ENCODE measurements at places on chromosomes 12 and 14.

GRCh38 chr12:55698965-55699364, 8.7 kb downstream of the ITGA7 start:
- no peak for DNase-seq

DNA sequence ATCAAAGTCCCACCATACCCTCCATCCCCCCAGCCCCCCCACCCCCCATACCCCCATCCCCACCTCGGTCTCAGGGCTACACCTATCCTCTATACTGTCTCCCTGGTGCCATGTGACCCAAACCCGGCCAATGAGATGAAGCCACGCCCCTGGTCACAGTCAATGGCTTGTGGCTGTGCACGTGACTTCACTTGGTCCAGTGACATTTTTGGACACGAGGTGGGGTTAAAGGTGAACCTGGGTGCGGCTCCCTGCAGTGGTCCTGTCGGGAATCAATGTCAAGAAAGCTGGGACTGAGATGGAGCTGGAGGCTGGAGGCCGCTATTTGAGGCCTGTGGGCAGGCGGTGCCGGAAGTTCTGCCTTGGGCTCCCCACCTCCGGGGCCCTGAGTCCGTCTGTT, 100.7 kb upstream of the MAP1LC3B2 start:
- no peak for DNase-seq

GRCh38 chr14:68325267-68325807, 467.5 kb downstream of the ZFP36L1 start:
- no peak for DNase-seq

DNA sequence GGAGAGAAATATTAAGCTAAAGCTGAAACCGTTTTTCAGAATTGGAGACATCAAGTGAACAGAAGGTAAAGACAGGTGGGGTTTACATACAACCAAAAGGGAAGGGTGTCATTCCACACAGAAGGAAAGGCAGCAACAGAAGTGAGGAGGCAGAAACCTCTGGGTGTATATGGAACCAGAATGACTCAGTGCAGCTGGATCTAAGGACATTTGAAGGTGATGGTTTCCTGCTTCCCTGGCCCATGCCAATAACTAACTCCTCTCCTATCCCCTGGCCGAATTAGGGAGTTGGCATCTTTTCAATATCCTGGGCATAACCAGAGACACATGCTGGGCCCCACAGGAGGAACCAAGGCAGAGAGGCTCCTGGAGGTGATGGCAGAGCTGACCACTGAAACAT, 8.4 kb downstream of the NCKAP5L start:
- DNase-seq: no peak

- no peak for DNase-seq
These were observed 3.9 kb upstream of the TMEM63C start for GRCh38 chr14:77177702-77178101.

GRCh38 chr14:103896578-103896977, 31.7 kb upstream of the TDRD9 start:
- no peak for DNase-seq

- peak; percentile 50 for DNase-seq
These were observed 759 bp upstream of the KLC1 start for GRCh38 chr14:103628221-103628683.

DNA sequence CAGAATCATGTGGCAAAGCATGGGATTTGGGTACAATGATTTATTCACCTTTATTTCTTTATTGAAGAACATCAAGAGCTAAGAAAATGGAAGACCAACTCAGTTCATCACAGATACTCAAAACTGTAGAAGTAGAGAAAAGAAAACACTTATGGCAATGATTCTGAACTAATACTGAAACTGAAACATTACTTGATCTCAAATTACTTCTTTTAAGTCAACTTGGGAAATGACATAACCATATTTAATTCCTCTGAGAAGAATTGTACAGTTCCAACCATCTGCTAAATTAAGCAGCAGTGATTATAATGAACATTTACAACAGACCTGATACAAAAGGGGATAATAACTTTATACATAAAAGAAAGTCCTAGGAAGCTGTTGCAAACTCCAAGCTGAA, 466.5 kb downstream of the TMTC2 start:
- DNase-seq: no peak

DNA sequence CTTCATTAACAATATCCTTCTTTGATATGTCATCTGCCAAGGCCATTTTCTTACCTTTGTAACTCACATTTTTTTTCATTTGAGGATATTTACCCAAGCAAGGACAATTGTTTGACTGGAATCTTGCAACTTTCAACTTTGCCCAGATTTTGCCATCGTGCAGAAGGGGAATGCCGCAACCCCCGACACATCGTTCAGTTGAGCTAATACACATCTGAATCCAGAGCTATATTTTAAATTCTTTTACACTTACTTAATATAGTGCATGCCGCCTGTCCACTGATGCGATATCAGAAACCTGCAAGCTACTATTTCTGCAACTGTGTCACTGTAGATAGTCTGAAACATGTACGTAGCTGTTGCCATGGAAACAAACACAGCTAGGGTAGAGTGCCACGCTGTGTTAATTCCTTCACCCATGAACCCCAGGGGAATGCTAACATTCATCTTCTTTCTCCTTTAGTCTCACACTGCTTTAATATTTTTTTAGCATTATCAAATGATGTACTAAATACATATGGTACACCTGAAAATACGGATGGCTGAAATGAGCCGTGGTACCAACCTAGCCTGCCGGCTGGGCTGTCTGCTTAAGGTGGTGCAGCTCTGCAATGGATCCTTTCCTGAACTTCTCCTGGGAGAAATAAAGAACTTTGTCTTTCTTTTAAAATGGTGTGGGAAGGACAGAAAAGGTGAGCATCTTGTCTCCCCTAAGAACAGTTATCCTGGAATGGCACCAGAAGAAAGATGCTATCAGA, 77.0 kb upstream of the FOXN3 start:
- peak; percentile 23 for DNase-seq

- DNase-seq: no peak
These were observed 9.0 kb downstream of the BCL11B start for GRCh38 chr14:99262977-99263448.

DNA sequence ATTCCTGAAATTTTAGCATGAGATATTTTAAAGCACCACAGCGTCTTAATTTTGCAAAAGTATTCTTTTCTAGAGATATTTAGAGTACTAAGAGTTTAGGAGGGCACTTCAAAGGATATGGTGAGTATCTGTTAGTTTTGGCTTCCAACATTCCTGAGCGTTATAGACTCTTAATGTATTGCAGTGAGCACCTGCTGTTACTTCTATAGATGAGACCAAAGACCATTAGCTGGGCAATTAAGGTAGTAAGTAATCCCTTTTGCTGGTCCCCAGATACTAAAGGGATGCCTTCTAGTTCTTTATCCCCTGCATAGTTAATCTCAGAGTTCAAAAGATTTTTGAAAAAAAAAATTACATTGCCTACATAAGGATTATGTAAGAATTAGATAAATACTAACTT, 975.6 kb downstream of the GALC start:
- DNase-seq: no peak

DNA sequence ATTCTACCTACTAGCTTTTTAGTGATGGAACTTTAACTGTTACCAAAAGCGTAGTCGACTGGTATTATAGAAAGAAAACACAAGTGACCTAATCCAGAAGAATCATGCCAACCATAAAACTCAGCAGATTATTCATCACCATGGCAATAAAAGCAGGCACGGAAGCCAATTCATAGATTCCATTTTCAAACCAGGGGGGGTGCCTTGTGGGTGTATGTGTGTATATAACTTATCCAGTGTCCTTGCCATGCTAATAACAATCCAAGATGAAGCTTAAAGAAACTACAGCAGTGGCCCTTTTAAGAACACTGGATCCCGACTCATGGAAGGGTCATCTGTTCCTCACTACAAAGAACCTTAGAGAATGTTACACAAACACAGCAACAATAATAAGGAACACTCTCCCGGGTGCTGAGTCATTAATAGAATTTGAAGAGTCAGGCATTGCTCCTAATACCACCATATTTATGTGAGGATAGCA, 61.0 kb downstream of the EPS8 start:
- no peak for DNase-seq

GRCh38 chr12:51000245-51000644, 25.9 kb downstream of the SLC11A2 start:
- no peak for DNase-seq

DNA sequence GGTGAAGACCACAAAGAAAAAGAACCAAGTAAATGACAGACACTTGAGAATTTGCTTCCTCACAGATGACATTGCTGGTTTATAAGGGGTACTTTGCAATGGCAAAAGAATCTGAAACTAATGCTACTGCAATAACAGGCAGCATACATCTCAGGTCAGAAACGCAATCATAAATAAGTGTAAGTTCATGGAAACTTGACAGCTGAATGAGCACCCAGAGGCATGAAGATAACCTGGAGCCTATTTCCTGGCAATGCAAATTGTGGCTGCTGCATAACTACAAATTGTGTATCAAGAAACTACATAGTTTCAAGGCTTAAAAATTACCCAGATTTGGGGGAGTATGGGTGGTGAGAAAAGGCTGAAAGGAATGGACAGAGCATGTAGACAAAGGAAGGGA, 8.5 kb upstream of the MYO1A start:
- DNase-seq: no peak

- DNase-seq: no peak
These were observed 6.7 kb downstream of the RPH3A start for GRCh38 chr12:112798048-112798760.

GRCh38 chr12:115467531-115467930, 783.6 kb upstream of the TBX3 start:
- no peak for DNase-seq

All from activated B cell treated with CpG ODN at 0.5 μM for 24 hours (primary cell).